Stimulated activated CD4-positive, alpha-beta T cell treated with anti-CD3 and anti-CD28 coated beads, Interleukin-12 subunit alpha, Interleukin-12 subunit beta, amount 100 ng/mL, for 24 hours (primary cell): ENCODE measurements at places on chromosomes 2 and 18.

DNA sequence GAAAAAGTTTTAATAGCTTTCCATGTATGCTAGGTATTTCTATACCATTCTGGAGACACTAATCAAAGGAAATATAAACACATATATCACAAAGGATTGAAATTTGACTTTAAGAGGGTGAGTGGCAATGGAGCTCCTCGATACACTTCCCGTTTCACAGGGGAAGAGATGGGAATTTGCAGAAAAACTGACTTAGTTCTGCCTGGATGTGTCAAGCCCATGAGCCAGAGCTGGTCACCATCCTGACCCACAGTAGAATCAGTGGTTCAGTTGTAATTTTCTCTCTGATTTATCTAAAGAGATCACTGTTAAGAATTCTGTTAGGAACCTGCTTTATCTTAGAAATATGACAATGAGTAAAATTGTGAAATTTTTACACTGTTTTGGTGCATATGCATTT is 34.2 kb downstream of the PLCL1 start:
- DNase-seq = no peak

GRCh38 chr2:32474381-32474780 is 117.6 kb downstream of the BIRC6 start:
- DNase-seq = no peak

DNA sequence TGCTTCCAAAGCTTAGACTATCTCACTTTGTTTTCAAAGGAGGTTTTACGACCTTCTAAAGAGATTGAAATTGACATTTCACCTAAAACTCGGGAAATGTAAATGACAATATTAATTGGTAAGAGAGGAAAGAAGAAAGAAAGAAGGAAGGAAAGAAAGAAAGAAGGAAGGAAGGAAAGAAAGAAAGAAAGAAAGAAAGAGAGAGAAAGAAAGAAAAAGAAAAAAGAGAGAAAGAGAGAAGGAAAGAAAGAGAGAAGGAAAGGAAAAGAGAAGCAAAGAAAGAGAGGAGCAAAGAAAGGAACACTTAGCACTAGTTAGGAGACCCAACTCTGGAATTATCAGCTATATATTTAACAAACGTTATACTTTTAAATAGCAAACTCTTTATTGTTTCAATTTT is 3.7 kb downstream of the GKN1 start:
- no peak for DNase-seq

- DNase-seq = no peak
Observed at GRCh38 chr18:77039196-77040130, 93.1 kb downstream of the MBP start.

DNA sequence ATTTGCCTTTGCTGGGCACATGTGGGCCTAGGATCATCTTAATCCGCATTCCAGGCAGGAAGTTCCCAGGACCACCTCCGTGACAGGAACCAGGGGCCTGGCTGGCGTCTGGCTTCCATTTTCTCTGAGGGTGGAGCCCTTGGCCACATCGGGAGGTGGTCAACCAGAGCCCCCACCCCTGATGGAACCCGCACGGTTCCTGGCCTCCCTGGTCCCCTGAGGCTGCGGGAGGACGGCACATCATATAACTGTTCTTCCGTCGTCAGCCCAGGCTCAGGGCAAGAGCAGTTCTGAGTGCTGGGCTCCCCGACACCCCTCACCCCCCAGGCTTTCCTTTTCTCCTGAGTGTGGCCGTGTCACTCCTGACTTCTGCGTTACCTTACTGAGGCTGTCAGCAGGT is 13.5 kb downstream of the ESPNL start:
- no peak for DNase-seq

GRCh38 chr2:85780316-85781012 is 26.7 kb downstream of the ATOH8 start:
- no peak for DNase-seq
